ENCODE measurements at places on chromosomes 11 and 22.
A peak's percentile ranks its signal among the peaks of the same experiment; 100 is the strongest.

DNA sequence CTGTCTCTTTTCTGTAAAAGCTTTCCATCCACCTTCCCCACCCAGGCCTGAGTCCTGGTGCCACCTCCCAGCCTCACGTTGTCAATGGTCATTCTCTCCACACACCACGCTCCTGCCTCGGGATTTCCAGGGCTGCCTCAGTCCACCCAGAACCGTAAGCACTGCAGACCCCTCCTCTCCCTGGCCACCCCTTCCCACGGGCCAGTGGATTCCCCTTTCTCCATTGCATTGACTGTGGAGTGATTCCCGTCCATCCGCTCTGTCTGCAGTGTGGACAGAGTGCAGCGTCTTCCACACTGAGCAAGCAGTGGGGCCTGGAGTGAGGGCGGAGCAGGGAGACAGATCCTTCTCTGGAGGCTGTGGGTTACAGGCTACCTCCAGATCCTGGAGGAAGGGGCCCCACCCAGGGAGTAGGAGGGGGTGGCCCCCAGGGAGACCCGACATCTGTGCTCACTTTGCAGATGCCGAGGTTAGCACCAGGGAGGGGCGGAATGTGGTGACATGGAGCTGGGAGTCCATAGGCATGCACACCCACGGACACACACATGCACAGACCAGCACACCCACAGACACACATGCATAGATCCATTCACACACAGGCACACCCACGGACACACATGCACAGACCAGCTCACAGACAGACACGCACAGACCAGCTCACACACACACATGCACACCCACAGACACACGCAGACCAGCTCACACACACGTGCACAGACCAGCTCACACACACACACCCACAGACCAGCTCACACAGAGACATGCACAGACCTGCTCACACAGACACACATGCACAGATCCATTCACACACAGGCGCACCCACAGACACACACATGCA lies 109.6 kb upstream of the B3GAT1 start:
- no peak for DNase-seq

- DNase-seq, result no peak
Observed at GRCh38 chr22:31278626-31279326, 13.5 kb downstream of the PIK3IP1 start.

- no peak for DNase-seq
Observed at GRCh38 chr11:68051191-68052136, 12.6 kb downstream of the TCIRG1 start.

GRCh38 chr11:14455648-14456430 lies 43.8 kb downstream of the COPB1 start:
- DNase-seq, result no peak

- no peak for DNase-seq
Observed at GRCh38 chr22:23786261-23786710, 480 bp upstream of the SMARCB1 start.

- DNase-seq, result no peak
Observed at GRCh38 chr11:88405853-88406252, 68.3 kb upstream of the CTSC start.

DNA sequence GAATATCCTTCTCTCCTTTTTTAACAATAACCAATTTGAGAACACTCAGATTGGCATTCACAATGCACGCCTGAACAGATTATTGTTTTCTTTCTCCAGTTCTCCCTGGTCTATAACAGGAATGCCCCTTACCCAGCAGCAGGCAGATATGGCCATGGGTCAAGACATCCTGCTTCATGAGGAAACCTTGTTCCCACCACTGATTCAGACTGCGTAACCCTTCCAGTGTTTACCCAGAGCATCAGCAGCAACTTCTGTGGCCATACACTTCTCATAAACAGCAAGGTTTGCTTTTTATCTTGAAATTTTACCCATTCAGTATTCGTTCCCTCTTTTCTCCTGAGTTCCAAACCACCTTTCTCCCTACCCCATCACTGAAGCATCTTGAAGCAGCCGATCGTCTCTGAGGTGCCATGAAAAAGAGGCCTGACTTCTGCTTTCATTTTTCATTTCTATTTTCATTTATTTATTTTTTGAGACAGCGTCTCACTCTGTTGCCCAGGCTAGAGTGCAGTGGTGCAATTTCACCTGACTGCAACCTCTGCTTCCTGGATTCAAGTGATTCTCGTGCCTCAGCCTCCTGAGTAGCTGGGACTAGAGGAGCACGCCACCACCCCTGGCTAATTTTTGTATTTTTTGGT lies 9.6 kb downstream of the PTS start:
- DNase-seq, result no peak

DNA sequence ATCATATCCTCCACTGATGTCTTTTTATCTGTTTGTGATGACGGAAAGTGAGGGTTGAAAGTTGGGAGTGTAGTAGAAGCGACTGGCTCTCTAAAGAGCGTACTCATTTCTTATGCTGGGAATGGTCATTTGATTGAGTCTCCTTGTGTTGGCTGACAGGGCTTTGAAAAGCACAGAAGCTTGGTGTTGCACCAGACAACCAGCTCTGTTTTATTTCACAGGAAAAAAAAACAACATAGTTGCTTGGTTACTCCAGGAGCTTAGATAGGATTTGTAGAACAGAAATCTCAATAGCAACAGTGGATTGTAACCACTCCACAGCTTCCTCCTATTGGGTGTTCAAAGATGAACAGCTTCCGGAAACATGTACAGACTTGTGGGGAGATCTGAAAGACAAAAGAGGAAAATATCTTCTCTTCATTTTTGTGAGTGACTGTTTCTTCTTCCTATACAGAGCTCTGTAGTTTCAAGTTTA lies 2.7 kb downstream of the RBM14 start:
- DNase-seq, result peak; percentile 70

DNA sequence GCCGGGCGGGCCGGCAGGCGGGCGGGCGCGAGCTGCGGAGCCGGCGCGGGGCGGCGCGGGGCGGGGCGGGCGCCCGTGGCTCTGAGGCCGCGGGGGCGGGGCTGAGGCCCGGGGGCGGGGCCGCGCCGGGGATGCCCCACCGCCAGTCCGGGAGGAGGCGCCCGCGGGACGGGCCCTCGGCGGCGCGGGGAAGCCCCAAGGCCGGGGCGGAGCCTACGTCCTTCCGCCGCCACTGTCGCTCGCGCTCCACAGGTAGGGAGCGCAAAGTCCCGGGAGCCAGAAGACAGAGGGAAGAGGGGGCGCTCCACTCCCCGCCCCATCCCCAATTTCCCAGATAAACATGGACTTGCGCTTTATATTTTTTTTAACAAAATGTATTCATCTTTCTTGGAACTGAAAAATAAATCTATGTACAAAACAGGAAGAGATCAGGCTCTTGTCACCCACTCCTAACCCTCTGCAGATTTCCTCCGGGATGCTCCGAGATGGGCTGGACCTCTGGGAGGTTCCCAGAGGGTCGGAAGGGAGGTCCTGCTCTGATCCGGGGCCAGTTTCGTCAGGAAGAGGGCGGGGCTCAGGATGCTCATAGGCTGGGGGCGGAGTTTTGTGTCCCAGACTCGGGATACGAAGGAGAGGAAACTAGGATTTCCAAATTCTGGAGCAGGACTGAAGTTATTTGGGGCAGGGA lies at the start of gene MAP4K2:
Gene MAP4K2, minus strand, starts transcription at position 57 of the 688 bp plus-strand sequence. CDS start 65 bp downstream, outside the sequence.
- DNase-seq, result peak; percentile 5

DNA sequence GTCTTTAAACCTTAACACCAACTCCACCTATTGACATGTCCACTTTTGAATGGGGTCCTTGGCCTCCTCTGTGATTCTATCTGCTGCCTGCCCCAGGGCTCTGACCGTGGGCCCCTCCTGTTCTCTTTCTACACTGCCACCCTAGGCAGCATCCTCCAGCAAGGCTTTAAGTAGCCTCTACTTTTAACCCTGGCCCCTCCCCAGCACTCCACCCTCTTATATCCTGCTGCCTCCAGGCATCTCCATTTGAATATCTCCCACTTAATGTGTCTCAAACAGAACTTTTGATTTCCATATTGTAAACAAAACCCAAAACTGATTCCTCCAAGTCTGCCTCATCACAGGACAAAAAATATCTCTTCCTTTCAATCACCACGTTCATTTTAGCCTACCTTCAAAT lies 90.5 kb upstream of the ARHGAP32 start:
- DNase-seq, result no peak

GRCh38 chr11:80320765-80321164 lies 879.9 kb upstream of the TENM4 start:
- DNase-seq, result no peak

- DNase-seq, result no peak
Observed at GRCh38 chr11:93034031-93034722, 64.7 kb downstream of the MTNR1B start.

- DNase-seq, result no peak
Observed at GRCh38 chr11:72890881-72891280, 76.7 kb downstream of the ATG16L2 start.

Measured in epithelial cell of prostate (primary cell).